ENCODE measurements at places on chromosomes 5 and 9. TPM values are rescaled to one million over a fixed set of nuclear protein-coding genes. Genes with fewer than 3 reads are reported as not detected.

DNA sequence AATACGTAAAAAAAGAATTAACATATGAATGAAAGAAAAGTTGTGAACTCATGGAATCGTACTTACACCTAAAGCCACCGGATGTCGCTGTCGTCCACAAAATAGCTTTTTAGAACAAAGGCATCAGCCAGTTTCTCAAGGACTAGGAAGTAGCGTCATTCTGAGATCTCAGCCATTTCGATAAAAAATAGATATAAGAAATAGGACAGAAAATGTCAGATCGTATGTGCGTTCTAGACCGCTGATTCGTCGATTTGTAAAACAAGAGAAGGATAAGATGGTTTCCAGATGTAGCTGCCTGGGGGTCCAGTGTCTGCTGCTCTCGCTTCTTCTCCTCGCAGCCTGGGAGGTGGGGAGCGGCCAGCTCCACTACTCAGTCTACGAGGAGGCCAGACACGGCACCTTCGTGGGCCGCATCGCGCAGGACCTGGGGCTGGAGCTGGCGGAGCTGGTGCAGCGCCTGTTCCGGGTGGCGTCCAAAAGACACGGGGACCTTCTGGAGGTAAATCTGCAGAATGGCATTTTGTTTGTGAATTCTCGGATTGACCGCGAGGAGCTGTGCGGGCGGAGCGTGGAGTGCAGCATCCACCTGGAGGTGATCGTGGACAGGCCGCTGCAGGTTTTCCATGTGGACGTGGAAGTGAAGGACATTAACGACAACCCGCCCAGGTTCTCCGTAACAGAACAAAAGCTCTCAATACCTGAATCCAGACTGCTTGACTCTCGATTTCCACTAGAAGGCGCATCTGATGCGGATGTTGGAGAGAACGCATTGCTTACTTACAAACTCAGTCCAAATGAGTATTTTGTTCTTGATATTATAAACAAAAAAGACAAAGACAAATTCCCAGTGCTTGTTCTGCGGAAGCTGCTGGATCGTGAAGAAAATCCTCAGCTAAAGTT lies at the start of gene PCDHA10:
TSS of gene PCDHA10 (plus strand) at position 126 of the 903 bp plus-strand sequence. CDS start at position 278, 152 bp downstream.
- no peak for DNase-seq

- no peak for DNase-seq
Measured at GRCh38 chr5:42581845-42582244, 158.6 kb downstream of the GHR start.

- no peak for DNase-seq
Measured at GRCh38 chr5:54254482-54255198, 55.7 kb downstream of the ARL15 start.

GRCh38 chr5:61653807-61654580 lies 321.9 kb downstream of the ZSWIM6 start:
- DNase-seq: no peak

DNA sequence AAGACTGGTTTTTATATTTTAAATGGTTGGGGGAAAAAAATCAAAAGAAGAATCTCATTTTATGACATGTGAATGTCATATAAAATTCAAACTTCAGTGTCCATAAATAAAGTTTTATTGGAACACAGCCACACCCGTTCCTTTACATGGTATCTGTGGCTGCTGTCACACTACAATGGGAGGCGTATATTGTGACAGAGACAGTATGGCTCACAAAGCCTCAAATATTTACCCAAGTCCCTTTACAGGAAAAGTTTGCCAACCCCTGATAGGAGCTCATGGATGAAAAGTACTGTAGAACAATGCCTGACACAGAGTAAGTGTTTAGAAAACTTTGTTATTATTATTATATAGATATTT lies 5.2 kb upstream of the DUSP1 start:
- no peak for DNase-seq

GRCh38 chr5:92580814-92581213 lies 1000.2 kb downstream of the NR2F1-AS1 start:
- DNase-seq: no peak

GRCh38 chr9:108041551-108041950 lies 552.0 kb upstream of the KLF4 start:
- DNase-seq: no peak

DNA sequence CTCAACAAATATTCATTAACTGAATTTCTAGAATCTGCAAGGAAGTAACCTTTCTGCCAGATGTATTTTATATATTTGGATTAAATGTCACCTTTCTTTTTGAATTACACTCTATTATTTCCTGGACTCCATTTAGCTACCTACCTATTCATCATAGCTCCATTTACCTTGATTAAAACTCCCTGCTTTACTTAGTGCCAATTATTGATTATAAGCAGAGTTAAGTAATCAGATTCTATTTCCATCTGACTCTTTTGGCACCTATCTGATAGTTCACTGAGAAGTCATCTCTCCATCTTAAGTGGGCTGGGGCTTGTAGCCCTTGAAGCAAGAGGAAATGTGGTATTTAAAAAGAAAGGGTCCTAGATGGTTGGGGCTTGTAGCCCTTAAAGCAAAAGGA lies 88.6 kb downstream of the TRPM3 start:
- DNase-seq: no peak

TMEM174 gene
- not detected for polyA plus RNA-seq

LRRTM2 gene
- polyA plus RNA-seq: 1.9 TPM

STC2 gene
- 185 TPM for polyA plus RNA-seq

Data from AG04450 (cell line).